ENCODE measurements at places on chromosomes 7 and 10. TPM values are rescaled to one million over a fixed set of nuclear protein-coding genes. Genes with fewer than 3 reads are reported as not detected.

GRCh38 chr10:46542567-46543465 lies 13.6 kb downstream of the GPRIN2 start:
- peak; percentile 50 for DNase-seq
- H3K4me1 ChIP-seq: peaks cover 5% of the 10 kb centered on the region
- no peak overlapping the region for H3K4me3 ChIP-seq
- no peaks in the 10 kb centered on the region for H3K36me3 ChIP-seq

PNLIPRP1 gene
- not detected for total RNA-seq

GRCh38 chr7:47666164-47666862 lies 84.4 kb upstream of the TNS3 start:
- DNase-seq: no peak
- no peaks in the 10 kb centered on the region for H3K27me3 ChIP-seq
- H3K4me3 ChIP-seq: no peak overlapping the region
- no peak overlapping the region for H3K27ac ChIP-seq
- H3K36me3 ChIP-seq: no peaks in the 10 kb centered on the region

GRCh38 chr7:71424166-71425035 lies 292.5 kb downstream of the GALNT17 start:
- H3K27ac ChIP-seq: no peak overlapping the region
- no peak for DNase-seq
- peaks cover 5% of the 10 kb centered on the region for H3K4me1 ChIP-seq
- H3K4me3 ChIP-seq: peak overlapping the region; percentile 12

SLC26A3 gene
- total RNA-seq: not detected

All from endodermal cell (in vitro differentiated cells).